ENCODE measurements at places on chromosomes 2 and 18.
A peak's percentile ranks its signal among the peaks of the same experiment; 100 is the strongest.

- DNase-seq: no peak
Measured at GRCh38 chr2:159922563-159922962, 124.6 kb upstream of the CD302 start.

DNA sequence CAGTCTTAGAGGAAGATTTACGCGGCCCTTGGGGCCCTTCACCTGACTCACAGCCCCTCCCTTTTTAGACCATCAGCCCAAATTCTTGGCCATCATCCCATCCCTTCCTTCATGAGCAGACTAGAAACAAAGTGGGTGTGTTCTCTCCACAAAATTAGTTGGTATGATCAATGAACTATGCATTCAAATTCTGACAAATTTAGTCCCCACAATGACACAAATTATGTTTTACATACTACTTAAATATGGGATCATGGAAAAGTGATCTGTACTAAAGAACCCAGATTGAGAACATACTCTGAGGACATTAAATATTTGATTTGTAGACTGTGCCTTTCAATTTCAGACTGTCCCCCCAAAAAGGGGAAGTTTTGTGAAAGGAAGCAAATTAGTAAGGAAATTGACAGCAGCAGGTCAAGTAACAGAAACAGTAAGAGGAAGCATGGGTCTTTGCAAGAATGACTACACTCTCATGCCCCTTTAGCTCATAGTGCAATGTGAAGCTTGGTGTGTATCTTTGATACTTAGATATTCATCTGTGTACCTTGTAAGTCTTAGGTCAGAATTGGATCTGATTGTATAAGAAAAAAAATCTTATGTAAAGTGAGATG, 2.2 kb upstream of the MAPRE2 start:
- no peak for DNase-seq

- DNase-seq: no peak
Measured at GRCh38 chr2:173568054-173568453, 213.4 kb downstream of the CDCA7 start.

GRCh38 chr2:74593826-74594772, 39.6 kb downstream of the DOK1 start:
- no peak for DNase-seq

DNA sequence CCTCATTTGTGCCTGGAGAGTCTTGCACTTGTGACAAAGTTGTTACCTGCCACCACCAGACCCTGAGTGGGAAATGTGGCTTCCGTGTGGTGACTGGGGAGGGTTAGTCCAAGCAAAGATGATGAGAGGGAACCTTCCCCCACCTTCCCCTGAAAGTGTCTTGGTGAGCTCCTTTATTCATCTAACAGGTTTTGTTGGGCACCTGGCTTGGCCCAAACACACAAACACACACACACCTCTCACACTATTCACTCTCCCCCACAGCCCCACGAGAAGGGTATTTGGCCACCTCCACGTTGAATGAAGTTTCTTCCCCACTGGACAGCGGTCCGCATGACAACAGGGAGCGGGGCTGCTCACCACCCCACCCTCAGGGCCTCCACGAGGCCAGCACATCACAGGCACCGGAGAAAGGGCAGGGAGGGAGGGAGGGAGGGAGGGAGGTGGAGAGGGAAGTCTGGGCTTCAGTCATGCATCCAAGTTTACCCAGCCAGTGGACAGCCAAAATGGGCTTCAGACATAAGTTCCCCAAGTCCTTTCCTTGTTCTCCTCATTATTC, 1.4 kb downstream of the CIB4 start:
- DNase-seq: no peak

DNA sequence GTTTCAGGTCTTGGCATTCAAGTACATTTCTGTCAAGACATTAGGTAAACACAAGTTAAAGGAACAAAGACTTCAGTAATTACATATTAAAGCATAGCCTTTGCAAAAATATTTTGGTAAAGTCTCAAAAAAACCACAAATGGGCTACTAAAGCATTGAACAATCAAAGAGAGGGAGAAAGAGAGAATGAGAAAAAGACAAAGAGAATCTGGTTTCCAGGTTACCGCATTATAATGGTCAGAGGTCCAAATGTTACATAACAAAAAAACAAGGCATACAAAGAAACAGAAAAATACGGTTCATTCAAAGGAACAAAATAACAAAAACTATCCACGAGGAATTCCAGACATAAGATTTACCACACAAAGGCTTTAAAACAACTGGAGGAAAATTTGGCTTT, 327.9 kb downstream of the AKAIN1 start:
- no peak for DNase-seq

DNA sequence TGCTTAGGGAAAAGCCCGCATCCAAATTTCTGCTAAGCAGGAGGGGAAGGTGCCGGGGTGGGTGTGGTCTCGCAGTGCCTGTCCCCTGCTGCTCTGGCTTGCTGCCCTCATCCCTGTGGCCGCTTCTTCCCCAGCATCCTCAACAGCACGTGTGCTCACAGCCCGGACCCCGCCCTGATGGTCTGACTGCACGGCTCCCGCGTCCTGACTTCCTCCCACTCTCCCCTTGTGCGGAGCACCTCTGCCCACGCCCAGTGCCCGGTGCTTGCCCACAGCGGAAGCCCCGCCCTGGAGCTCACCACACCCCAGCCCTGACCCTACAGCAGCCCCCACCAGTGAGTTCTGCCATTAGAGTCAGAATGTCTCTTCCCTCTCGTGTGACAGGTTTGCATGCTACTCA, 277.9 kb downstream of the NDUFA10 start:
- DNase-seq: no peak

DNA sequence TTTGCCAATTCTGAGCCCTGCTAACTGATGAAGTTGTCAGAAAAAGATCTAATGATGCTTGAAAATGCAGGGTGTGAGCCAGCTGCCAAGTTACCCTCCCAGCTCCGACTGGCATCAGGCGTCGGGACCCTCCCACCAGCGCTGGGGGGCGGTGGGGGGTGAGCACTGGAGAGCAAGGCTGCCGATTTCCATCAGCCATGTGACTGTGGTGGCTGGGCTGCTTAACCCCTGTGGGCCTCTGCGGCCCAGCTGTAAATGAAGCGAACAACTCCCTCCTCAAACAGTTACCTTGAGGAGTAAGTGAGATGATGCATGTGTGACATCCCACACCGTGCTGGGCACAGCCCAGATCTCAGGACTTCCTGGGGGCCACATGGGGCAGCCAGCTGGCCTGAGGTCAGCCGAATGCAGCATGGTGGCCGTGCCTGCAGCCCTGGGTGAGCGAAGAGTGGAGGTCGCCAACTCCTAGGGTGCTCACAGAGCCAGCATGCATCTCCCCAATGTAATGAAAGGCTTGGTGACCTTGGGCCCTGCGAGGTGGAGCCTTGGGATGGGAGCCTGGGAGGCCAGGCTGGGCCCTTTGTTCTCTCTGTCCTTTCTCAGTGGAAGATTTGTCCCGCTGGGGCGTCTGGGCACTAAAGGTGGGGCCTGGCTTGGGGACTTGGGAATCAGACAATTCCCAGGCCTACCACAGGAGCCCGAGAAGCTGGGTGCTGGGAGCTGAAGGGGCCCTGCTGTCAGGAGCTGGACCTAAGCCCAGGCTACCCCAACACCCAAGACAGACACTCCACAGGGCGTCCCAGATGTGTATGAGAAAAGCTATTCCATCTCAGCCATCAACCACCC, 25.1 kb downstream of the CIB4 start:
- DNase-seq: no peak

- no peak for DNase-seq
Measured at GRCh38 chr2:60549928-60550177, 3.6 kb downstream of the BCL11A start.

DNA sequence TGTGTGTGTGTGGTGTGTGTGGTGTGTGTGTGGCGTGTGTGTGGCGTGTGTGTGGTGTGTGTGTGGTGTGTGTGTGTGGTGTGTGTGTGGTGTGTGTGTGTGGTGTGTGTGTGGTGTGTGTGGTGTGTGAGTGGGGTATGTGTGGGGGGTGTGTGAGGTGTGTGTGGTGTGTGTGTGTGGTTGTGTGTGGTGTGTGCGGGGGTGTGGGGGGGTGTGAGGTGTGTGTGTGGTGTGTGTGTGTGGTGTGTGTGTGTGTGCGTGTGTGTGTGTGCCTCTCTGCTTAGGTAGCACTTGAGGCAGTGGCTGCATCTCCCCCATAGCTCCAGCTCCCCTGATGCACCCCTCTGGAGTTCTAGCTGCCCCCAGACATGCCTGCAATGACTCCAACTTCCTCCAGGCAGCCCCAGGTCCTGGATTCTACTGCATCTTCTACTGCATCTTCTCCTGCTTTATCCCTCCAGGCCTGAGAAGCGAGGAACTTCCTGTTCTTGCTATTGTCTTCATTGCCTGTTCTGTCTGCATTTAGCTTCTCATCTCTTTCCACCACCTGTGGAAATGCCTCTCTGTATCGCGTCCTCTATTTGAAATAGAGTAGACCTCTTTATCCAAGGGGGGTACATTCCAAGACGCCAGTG, 22.2 kb upstream of the MLPH start:
- DNase-seq: no peak

DNA sequence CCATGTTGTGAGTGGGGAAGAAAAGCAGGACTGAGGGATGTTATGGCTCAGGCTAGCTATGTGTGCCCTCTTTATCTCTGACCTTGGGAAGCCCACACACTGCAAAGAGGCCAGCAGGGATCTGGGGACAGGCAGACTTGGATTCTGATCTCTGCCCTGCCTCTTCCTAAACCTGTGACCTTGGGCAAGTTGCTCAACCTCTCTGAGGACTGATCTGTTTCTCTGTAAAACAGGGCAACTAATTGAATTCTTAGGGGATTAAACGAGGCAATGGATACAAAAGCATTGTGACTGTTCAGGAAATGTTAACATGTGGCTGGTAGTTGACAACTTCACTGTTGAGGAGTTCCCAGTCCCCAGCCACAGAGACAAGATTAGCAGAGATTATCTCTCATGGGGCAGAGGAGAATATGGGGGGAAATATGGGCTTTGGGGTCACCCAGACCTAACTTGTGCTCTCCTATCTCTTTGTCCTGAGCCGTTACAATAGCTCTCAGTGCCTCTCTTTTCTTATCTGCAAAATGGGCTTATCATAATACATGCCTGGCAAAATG, 184.7 kb upstream of the GLI2 start:
- DNase-seq: no peak

GRCh38 chr2:46669996-46670793, 190.8 kb downstream of the TMEM247 start:
- DNase-seq: no peak

- DNase-seq: no peak
Measured at GRCh38 chr2:239883326-239884050, 141.7 kb downstream of the NDUFA10 start.

DNA sequence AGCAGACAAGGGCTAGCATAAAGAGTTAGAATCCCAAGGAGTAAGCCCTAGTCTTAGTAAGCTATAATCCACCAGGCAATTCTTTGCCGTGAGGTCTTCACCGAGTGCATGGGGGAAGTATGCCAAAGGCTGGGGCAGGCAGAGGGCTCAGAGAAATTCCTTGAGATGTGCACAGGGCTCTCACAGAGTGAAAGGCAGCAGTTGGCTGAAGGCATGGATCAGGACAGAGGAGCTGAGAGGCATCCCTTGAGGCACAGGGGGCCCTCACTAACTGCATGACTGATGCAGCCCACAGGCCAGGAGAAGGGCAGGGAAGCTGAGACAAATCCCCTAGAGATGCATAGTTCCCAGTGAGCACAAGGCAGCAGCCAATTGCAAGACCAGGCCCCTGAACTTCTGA, 34.1 kb downstream of the PTH2R start:
- DNase-seq: no peak

- DNase-seq: no peak
Measured at GRCh38 chr2:52210611-52211010, 1178.7 kb upstream of the NRXN1 start.

GRCh38 chr2:73063472-73063871, 8.0 kb downstream of the SFXN5 start:
- no peak for DNase-seq

GRCh38 chr2:98458207-98458606, 13.5 kb downstream of the INPP4A start:
- DNase-seq: no peak

DNA sequence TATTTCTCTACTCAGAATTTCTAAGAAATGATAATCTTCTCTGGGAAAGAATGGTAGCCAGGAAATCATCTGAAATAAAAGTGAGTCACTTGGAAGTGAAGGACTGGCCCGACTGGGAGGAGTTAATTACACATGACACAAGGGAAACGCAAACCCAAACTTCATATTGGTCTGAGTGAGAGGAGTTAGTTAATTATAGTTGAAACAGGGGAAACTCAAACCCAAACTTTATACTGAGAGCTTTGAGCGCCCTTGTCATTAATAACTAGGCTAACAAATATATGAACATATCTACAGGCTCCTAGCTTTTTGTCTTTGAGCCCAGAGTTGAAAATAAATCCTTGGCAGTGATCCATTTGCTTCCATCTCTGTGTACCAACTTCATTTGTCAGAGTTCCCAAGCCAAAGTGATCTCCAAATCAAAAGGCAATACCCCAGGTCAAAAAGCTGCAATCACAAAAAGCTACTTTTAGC, 187.8 kb upstream of the COL3A1 start:
- no peak for DNase-seq

- DNase-seq: no peak
Measured at GRCh38 chr2:144493027-144493809, 26.7 kb downstream of the ZEB2 start.

- no peak for DNase-seq
Measured at GRCh38 chr2:148965623-148966437, 72.7 kb upstream of the LYPD6B start.

GRCh38 chr18:13629841-13630715, 96.3 kb downstream of the FAM210A start:
- peak; percentile 42 for DNase-seq

- no peak for DNase-seq
Measured at GRCh38 chr2:61438670-61439069, 32.2 kb downstream of the USP34 start.

DNA sequence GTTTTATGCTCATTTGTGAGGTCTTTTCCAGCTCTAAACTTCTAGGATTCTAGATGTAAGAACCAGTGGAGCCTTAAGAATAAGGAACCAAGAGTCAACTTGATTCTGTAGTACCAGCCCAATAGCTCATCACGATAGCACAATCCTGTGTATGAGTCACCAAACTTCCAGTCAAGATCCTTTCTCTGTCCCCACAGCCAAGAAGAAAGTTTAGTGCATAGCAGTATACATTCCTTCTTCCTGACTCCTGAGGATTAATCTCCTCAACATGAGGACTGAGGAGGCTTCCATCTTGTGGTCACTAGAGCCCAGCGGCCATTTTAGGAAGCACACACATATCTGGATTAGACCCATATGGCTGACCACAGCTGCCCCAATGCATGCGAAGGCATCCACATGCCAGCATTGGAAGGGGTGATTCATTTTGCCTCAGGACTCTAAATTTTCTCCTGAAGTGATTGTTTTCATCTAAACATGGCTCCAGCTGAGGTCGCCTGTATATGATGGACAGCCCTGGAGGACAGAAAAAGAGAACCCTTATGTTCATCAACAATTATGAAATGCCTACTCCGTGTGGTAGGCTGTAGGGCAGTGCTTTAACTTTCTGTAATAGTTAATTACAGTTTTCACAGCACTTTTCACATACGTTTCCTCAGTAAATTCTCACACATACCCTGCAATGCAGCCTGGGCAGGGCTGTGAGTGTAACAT, 53.5 kb downstream of the RASGRP3 start:
- DNase-seq: no peak

DNA sequence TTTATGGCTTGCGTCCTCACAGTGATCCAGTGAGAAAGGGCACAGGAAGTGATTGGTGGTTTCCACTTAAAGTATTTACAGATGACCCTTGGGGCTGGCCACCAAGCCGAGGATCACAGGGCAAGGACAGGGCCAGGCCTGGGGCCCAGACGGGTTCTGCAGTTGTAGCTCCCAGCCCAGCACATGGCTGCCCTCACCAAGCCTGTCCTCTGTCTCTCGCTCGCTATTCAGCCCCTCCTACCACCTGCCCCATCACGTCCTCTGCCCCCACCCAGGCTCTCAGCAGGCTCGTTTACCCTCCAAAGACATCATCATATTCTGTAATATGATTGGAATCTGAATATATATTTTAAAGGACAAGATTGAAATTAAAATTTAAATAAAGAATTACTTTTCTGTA, 246.0 kb downstream of the KLHL29 start:
- no peak for DNase-seq

Data from stimulated activated CD4-positive, alpha-beta T cell treated with anti-CD3 and anti-CD28 coated beads, Interleukin-4, amount 100 ng/mL, for 1 hour (primary cell).